ENCODE measurements at places on chromosomes 7 and 10.
A peak's percentile ranks its signal among the peaks of the same experiment; 100 is the strongest.

- no peak for DNase-seq
These were observed 15.4 kb downstream of the MGAM start for GRCh38 chr7:142010952-142011548.

DNA sequence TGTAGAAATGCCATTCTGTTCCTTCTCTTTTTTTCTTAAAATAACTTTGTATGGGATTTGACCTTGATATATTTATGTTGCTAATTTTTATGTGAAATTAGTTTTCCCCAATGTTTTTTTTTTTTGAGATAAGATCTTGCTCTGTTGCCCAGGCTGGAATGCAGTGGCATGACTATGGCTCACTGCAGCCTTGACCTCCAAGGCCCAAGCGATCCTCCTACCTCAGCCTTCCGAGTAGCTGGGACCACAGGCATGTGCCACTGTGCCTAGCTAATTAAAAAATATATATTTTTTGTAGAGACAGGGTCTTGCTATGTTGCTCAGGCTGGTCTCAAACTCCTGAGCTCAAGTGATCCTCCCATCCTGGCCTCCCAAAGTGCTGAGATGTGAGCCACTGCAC is 16.0 kb downstream of the VPS26A start:
- no peak for DNase-seq

DNA sequence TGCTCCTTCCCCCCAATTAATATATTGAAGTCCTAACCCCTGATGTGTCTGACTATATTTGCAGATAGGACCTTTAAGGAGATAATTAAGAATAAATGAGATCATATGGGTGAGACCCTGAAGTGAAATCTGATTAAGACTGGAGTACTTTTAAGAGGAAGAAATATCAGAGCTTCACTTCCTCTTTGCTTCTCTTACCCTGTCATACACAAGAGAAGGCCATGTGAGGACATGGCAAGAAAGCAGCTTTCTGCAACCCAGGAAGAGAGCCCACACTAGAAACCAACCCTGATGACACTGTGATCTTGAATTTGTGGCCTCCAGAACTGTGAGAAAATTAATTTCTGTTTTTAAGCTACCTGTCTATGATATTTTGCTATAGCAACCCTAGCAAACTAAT is 44.2 kb downstream of the JMJD1C start:
- peak; percentile 21 for DNase-seq

- DNase-seq = peak; percentile 82
These were observed 113.4 kb downstream of the DIP2C start for GRCh38 chr10:576130-576465.

GRCh38 chr7:148210804-148211325 is 379.7 kb upstream of the C7orf33 start:
- DNase-seq = no peak

DNA sequence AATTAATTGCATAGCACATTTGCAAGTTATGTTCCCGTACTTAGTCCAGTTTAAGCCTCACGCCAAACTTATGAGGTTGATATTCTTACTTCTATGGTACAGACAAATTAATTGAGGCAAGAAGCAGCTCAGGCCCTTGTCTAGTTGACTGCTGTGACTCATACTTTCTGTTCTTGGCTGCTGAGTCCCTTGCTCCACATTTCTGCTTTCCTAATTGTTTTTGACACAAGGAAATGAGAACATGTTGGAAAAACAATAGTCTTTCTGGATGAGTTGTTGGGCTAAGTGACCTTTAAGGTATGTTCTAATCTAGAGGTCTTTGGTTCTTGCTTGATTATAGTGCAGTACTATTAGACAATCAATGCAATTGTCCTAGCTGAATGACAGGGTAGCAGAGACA is 331.8 kb downstream of the NRG3 start:
- DNase-seq = peak; percentile 68

DNA sequence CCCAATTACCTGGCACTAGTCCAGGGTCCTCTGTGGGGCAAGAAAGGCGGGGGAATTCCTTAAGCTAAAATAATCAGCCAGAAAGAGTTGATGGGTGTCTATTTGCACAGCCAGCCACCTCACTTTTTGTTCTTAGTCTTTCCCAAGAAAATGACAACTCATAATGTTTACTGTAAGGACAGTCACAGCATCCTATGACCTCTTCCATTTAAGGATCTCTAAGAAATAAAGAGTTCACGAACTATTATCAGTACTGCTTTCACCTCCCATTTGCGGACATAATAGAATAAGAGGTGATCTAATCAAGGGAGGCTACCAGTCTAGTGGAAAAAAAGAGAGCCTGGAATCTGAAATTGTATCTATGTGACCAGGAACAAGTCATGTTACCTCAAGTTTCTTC is 72.4 kb upstream of the LRRC17 start:
- DNase-seq = no peak

GRCh38 chr7:36598054-36598674 is 126.1 kb downstream of the AOAH start:
- no peak for DNase-seq

DNA sequence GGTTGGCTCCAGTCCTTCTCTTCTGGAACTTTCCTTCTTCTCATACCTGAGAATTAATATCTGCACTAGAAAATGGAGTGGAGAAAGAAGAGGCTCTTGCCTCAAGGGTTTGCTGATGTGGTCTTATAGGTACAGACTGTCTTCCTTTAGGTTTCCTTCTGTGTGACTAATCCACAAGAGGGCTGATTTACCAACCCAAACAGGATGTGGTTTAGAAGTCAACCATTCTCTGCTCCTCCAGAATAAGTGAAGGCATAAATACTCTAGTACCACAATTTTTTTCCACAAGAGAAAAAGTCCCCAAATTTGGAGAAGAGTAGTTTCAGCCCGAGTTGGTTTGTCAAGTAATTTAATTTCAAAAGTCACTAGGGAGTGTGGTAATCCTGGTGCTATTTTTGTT is 85.8 kb downstream of the NRP1 start:
- peak; percentile 94 for DNase-seq

GRCh38 chr7:115136796-115137443 is 215.0 kb downstream of the MDFIC start:
- DNase-seq = no peak

- DNase-seq = no peak
These were observed 29.0 kb downstream of the AGAP3 start for GRCh38 chr7:151115121-151115835.

DNA sequence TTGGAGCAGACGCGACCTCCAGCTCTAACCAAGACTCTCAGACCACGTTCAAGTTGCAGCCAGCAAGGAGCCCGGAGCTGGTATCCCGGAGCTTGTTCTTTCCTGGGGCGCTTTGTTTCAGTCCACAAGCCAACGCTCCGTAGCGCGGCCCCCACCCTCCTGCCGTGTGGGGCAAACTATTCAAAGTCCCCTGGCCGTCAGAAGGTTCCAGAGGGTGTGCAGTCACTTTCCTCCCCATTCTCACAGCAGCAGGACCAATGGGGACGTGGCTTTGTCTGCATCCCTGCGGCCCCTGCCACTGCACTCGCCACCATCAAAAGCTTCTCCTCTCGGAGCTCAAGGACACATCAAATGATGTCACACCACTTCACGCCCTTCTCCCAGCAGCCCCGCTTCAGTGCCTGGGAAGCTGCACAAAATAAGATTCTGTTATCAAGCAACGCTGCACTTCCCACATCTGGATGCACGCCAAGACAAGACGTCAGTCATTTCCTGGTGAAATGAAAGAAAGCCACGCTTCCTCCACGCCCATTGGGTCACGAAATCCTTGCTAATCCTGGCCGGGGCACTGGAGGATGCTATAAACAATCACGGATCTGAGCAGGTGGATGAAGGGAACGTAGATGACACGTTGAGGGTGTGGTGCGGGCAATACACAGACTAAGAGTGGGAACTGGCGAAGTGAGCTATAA is 348.2 kb downstream of the PTPRN2 start:
- DNase-seq = no peak

- no peak for DNase-seq
These were observed 734 bp downstream of the PTPN12 start for GRCh38 chr7:77537778-77538280.
